ENCODE measurements at places on chromosomes 6 and 20.

DNA sequence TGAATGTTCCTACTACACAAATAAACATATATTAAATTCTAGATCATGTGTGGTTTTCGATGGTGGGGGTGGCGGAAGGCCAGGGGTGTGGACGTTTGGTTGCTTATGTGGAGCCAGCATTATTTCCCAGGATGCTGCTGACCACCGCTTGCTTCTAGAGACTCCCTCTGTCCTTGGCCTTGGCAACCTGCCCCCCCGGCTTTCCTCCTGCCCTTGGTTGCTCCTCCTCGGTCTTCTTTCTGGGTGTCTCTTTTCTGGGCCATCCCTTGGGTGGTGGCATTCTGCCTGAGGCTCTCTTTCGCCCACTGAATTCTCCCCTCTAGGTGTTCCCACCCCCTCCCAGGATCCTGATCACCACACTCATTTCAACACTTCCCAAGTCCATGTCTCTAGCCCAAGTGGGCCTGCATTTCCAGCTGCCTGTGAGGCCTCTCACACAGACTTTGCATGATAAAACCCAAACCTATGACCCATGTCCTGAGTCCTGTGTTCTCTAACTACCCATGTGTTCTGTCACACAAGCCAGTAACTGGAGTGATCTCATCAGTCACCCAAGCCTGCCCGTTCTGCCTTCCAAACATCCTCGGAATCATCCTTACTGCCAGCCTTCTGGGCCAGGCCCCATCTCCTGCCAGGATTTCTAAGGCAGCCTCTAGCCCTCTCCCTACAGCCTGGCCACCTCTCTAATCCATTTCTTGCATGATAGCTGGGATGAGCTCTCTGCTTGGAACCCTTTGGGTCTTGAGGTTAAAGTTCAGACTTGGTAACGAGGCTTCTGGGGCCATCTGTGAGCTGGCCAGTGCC, 71.2 kb downstream of the CDS2 start:
- no peak for DNase-seq

DNA sequence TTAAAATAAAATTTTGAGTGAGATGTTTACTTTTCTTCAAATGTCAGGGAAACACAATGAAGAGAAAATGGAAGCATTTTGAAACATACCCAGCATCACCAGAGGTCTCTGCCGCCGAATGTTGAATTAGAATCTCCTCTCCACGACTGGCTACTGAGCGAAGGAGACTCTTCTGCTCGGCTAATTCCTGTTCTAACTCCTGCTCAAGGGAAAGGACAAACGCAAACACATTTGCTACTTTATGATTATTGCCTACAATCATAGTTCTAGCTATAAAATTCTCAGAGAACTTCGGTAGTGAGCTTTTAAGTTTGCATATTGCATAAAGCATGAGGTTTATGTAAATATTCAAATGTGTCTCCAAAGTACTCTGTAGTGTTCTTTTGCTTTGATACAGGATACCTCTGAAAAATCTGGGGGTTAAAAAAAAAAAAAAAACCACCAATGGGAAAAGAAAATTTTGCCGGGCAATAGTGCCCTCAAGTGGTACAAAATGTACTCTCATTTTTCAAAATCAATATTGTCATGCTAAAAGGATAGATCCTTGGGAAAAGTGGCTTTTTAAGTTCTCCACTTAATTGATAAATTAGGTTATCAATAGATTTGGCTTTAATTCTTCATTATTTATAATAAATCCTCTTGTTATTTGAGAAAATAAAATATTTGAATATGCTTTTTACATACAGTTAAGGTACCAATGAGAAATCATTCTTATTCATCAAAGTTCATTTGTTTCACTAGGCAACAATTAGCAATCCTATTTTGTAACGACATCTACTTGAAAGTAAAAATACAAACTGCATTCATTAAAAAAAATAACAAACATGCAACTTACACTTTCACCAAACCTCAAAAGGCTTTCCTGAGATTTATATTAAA, 369.0 kb downstream of the SYNE1 start:
- DNase-seq, result no peak

GRCh38 chr20:43844778-43845614, 69.7 kb upstream of the TOX2 start:
- no peak for DNase-seq

DNA sequence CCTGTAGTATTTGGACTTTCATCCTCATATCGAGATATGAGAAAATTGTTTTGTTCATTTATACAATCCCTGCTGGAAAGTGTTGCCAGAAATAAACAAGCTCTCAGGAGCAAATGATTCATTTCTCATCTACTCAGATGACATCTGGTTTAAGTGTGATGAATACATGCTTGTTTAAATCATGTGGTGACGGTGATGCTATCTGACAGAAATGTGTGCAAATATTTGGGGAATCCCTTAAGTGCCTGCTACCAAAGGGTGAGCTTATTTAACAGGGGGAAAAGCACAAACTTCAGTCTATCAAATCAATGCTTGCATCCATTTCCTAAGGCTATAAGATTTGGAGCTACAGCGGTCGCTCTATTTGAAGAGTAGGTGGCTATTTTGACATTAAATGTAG, 368.3 kb upstream of the SASH1 start:
- no peak for DNase-seq
